ENCODE measurements at places on chromosomes 3 and 15. TPM values are rescaled to one million over a fixed set of nuclear protein-coding genes. Genes with fewer than 3 reads are reported as not detected.

Gene SPTBN5
- total RNA-seq: 0.24 TPM

Gene MCF2L2
- 0.10 TPM for total RNA-seq

Gene EXD1
- total RNA-seq: not detected

Gene CDCP1
- 10.5 TPM for total RNA-seq

Gene CD200R1
- 0.14 TPM for total RNA-seq

Gene GASK1A
- not detected for total RNA-seq

Gene GOLGA8S
- total RNA-seq: 0.18 TPM

Data from A549 treated with CORT108297 at 1 μM for 4 hours (cell line).